ENCODE measurements at places on chromosomes 5 and 9.

DNA sequence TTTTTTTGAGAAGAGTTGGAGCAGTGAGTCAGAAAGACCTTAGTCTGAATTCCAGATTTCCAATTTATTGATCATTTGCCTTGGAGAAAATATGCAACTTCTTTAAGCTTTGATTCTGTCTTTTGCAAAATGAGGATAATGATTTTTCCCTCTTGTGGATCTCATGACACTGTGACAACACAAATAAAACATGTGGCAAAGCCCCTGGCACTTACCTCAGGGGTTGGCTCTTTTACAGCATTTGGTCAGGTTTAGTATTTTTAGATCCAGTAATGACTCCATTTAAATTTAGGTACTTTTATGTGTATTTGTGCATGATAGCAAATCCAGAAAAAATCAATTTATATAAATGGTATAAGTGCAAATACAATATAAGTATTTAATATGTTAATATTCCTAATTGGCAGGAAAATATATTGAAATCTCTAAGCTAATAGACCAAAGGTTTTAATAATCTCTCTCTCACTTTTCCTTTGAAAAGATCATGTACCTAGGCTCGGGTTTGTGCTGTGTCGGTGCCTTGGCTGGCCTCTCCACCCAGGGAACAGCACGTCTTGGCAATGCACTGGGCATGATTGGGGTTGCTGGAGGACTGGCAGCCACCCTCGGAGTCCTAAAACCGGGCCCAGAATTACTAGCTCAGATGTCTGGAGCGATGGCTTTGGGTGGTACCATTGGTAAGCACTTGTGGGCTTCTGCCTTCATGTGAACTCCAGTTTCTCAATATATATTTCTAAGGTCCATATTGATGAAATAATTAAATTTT is 49.7 kb downstream of the NNT start:
- no peak for DNase-seq

DNA sequence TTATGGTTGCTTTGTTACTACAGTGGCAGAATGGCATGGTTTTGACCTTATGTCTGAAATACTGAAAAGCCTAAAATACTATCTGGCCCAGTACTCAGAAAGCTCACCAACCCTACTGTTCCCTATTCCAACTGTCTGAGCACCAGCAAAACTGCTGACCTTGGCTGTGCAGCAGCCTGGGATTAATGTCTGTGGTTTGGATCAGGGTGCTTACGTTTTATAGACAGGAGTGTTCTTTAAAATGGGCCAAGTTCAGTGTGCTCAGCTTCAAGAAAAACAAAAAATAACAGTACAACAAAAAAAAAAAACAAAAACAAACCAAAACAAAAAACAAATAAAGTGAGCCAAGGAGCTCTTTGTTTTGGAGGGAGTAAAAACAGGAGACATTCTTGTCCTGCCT is 36.4 kb downstream of the SLC28A3 start:
- no peak for DNase-seq

DNA sequence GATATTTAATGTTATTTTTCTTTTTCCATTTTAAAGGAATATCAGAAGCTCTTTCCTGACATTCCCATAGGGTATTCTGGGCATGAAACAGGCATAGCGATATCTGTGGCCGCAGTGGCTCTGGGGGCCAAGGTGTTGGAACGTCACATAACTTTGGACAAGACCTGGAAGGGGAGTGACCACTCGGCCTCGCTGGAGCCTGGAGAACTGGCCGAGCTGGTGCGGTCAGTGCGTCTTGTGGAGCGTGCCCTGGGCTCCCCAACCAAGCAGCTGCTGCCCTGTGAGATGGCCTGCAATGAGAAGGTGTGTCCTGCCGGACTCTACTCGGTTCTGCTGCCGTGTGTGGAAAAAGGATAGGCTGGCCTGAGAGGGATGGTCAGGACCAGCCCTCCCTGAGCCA is 24.2 kb downstream of the NANS start:
- DNase-seq = no peak

DNA sequence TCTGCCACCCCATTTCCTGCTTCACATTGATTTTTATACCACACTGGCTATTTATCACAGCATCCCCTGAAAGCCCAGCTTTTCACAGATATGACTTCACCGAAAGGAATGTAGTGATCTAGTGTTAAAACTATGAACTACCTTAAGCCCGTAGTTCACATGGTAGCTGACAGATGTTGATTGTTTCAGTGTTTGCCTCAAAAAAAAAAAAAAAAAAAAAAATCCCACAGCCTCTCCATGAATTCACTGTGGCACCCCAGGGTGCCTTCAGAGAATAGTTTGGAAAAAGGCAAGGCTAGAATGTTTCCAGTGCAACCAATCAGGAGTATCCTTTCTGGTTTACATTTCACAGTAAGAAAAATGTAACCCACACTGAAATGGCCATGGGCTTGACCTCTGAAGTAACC is 37.1 kb downstream of the GLIS3 start:
- DNase-seq = no peak

- no peak for DNase-seq
Observed at GRCh38 chr9:99678566-99678965, 143.1 kb upstream of the NR4A3 start.

Measured in NCI-H2029 treated with DMSO at 0.1 percent for 48 hours (cell line).